ENCODE measurements at places on chromosomes 12 and 14.
A peak's percentile ranks its signal among the peaks of the same experiment; 100 is the strongest.

DNA sequence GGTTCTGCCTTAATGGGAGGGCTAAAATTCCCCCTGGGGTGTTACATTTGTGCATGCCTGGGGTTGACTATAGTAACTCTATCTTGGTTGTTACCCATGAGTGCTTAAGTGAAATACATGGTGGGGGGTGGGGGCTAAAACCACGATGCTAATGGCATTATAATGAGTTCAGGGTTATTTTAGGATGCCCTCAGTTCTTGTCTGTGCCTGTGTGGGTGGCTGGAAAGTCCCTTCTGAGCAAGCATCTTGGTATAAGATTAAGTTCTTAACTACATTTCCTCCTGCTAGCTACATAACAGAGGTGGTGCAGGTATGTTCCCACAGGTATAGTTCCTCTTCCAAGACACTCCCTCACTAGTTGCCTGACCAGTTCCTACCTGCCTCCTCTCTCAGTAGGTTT is 822.3 kb downstream of the LRFN5 start:
- DNase-seq = no peak

DNA sequence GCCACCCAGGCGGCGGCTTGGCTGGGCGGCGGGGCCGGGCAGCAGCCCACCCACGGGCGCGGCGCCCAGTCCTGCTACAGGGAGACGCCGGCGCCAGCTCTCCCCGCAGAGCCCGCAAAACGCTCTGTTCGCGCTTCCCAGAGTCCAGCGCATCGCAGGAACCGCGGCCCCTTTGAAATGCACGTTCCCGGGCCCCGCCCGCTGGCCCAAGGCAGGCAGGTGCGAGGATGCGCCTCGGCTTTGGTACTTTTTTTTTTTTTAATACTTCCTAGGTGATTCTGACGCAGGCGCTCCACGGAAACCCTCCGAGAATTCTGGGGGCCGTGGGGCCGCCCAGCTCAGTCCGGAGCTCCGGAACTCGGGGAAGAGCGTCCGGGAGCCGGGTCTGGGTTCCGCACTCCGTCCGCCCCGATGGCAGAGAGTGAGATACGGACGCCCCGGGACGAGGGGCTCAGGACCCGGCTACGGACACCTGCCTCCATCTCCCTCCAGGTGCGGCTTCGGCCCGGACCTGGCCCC is 483 bp downstream of the POC1B start:
- DNase-seq = no peak

- DNase-seq = no peak
Observed at GRCh38 chr14:58740379-58740935, 102.7 kb downstream of the DACT1 start.

DNA sequence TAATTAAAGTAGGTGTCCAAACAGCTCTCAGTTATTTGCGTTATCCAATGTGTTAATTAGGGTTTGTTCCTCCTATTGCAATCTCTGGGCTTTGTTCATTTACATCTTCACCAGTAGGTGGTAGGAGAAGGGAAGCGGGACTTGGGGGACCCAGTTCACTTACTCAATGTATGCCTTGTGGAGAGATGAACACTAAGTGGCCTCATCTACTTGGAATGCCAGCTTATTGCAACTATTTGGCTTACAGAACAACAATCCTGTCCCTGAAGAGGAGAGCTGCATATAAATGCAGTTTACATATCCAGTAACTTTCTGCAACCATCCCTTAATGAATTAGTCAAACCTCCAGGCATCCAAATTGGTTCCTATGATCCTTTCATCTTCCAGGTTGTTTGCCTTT is 417.1 kb upstream of the CCDC196 start:
- DNase-seq = peak; percentile 52

DNA sequence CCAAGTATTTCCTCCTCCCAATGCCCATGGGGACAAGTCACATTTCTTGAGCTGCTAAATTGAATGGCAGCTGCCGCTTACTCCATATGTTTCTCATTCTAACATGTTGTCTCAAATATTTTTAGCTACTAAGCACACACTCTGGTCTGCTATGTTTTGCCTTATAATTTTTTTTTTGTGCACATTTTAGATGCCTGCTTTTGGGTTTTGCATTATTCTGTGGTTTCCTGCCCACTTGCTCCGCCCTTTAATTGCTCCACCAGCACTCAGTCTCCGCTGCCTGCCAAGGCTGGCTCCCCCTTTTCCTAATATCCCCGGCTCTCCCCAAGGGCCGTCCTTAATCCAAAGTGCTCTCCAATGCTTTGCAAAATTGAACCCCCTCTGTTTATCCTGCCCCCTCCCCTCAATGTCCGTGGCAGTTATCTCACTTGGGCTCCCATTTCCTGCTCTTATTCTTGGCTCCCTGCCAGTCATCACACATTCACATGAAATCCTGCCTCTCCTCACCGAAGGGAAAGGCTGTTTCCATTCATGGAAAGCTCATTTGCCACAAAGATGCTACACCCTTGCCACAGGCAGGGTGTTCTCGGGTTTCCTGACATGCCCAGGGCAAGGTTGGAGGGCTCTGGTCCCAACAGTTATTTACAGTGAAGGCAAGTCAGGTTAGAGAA is 79.4 kb downstream of the C12orf75 start:
- DNase-seq = peak; percentile 69

DNA sequence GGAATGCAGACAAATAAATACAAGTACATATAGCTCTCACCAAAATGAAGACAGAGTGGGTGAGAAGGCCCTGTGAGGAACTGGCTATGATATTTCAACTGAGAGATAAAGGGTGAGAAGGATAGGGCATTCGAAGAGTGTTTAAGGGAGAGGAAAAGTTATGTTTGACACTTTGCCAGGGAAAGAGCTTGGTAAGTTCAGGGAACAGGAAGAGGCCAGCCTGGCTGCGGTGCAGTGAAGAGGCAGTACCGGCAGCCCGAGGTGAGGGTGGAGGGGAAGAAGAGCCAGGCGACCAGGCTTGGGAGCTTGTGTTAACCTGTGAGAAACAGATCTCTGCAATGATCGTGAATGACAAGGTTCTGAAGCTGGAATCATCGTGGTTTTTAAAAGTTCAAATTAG is 84.7 kb upstream of the RFX4 start:
- no peak for DNase-seq

- DNase-seq = no peak
Observed at GRCh38 chr14:74505831-74506230, 12.3 kb downstream of the ISCA2 start.

DNA sequence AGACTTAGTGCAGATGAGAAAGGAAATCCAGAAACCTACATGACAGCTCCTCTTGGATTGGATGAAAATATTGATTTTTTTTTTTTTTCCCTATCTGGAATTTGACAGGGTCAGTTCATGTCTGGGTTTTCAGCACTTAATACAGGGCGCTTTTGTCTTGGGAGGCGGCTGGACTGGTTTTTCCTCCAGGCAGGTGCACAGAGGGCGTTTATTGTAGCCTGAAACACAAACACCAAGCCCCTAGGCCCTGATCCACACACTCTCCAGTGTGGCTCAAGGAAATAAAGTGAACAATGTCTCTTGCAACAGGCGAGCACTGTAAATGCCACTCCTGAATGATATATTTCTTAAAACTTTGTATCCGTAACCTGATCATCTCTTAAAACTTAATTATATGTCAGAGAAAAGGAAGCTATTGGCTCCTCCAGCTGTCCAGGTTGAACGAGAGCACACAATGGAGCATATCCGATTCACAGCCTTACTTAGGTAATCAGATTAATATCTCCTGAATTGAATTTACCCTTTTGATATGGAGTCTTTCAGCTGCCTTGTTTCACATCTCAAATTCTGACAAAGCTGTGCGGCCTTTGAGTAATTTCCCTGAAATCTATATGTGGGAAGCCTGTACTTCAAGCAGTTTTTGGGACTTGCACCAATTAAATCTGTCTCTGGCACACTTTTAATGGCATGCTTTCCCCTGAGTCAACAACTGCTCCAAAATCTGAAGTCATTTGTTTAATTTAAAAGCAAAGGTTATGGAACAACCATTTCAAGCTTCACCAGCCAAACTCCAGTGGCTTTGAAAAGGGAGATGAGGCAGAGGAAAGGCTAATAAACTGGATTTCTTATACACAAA is 485.7 kb downstream of the ZFP36L1 start:
- peak; percentile 14 for DNase-seq

GRCh38 chr14:60250257-60251035 is 1.4 kb downstream of the PPM1A start:
- DNase-seq = no peak

Data from fibroblast of skin of right quadriceps (primary cell).